ENCODE measurements at places on chromosomes 5 and 9. TPM values are rescaled to one million over a fixed set of nuclear protein-coding genes. Genes with fewer than 3 reads are reported as not detected.

GRCh38 chr9:11457825-11458790, 845.3 kb upstream of the PTPRD start:
- no peak overlapping the region for H3K4me3 ChIP-seq
- no peaks in the 10 kb centered on the region for H3K36me3 ChIP-seq
- no peak for DNase-seq

- H3K4me1 ChIP-seq: peaks cover 20% of the 10 kb centered on the region
- no peak overlapping the region for H3K27ac ChIP-seq
- no peaks in the 10 kb centered on the region for H3K36me3 ChIP-seq
- no peak for DNase-seq
These were observed 12.8 kb upstream of the SLC2A8 start for GRCh38 chr9:127384016-127384730.

DNA sequence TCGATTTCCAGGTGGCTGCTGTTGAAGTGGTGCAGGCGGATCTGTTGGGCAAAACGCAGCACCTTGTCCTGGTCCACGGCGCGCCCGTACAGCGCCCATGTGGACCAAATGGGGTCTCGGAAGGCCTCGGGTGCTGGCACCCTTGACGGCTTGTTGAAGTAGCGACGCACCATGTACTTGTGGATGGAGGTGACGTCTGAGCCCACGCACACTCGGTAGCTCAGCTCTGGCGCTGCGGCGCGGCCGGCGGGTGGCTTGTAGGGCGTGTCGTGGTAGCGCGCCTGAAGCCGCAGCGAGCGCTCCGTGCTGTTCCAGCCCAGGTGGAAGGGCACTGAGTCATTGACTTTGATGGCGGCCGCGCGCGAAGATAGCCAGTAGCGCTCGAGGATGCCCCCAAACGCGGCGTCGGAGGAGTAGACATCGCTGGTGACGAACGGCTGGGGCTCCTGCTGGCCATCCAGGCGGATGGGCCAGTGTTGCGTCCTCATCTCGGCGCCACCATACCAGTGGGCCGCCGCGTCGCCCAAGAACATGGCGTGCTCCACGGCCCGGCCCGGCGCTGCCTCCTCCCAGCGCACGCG, 4.7 kb downstream of the MYORG start:
- H3K36me3 ChIP-seq: peaks cover 41% of the 10 kb centered on the region
- H3K4me1 ChIP-seq: peaks cover 13% of the 10 kb centered on the region
- no peak overlapping the region for H3K4me3 ChIP-seq
- DNase-seq: no peak
- H3K27ac ChIP-seq: no peak overlapping the region

- no peak overlapping the region for H3K4me3 ChIP-seq
- no peaks in the 10 kb centered on the region for H3K36me3 ChIP-seq
- no peak for DNase-seq
- no peak overlapping the region for H3K27ac ChIP-seq
- H3K27me3 ChIP-seq: no peaks in the 10 kb centered on the region
These were observed 207.5 kb downstream of the ZNF608 start for GRCh38 chr5:124538931-124539330.

GRCh38 chr5:134592141-134592746, 40.4 kb downstream of the SAR1B start:
- H3K27me3 ChIP-seq: no peaks in the 10 kb centered on the region
- DNase-seq: no peak
- peaks cover 31% of the 10 kb centered on the region for H3K4me1 ChIP-seq

DNA sequence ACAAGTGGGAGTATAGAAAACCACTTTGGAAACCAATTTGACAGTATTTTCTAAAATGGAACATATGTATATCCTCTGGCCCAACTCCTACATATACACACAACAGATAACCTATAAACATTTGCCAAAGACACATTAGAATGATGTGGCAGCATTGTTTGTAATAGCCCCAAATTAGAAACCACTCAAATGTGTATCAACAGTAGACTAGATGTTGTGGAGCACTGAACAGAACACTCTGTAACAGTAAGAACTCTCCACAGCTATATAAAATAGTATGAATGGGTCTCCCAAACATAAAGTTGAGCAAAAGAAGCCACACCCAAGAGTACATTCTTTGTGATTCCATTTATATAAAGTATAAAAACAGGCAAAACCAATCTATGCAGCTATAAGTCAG, 6.1 kb downstream of the ZNF622 start:
- H3K4me3 ChIP-seq: no peak overlapping the region
- H3K27me3 ChIP-seq: no peaks in the 10 kb centered on the region
- peak overlapping the region; percentile 11 for H3K27ac ChIP-seq
- H3K4me1 ChIP-seq: peaks cover 78% of the 10 kb centered on the region
- no peak for DNase-seq
- H3K36me3 ChIP-seq: peaks cover 67% of the 10 kb centered on the region

- peaks cover 33% of the 10 kb centered on the region for H3K4me1 ChIP-seq
- H3K27me3 ChIP-seq: peaks cover 2% of the 10 kb centered on the region
- H3K27ac ChIP-seq: no peak overlapping the region
- DNase-seq: no peak
These were observed 165.0 kb downstream of the SYK start for GRCh38 chr9:90966480-90967144.

GRCh38 chr5:177445917-177446199, 756 bp upstream of the PRR7 start:
- DNase-seq: no peak
- H3K27me3 ChIP-seq: peaks cover 10% of the 10 kb centered on the region
- H3K27ac ChIP-seq: peak overlapping the region; percentile 76
- H3K4me1 ChIP-seq: peaks cover 39% of the 10 kb centered on the region

- DNase-seq: peak; percentile 86
- H3K27ac ChIP-seq: peak overlapping the region; percentile 81
- H3K4me1 ChIP-seq: peaks cover 21% of the 10 kb centered on the region
- peaks cover 40% of the 10 kb centered on the region for H3K36me3 ChIP-seq
- H3K4me3 ChIP-seq: peak overlapping the region; percentile 83
These were observed 19.1 kb downstream of the DNAJA1 start for GRCh38 chr9:33044162-33044673.

DNA sequence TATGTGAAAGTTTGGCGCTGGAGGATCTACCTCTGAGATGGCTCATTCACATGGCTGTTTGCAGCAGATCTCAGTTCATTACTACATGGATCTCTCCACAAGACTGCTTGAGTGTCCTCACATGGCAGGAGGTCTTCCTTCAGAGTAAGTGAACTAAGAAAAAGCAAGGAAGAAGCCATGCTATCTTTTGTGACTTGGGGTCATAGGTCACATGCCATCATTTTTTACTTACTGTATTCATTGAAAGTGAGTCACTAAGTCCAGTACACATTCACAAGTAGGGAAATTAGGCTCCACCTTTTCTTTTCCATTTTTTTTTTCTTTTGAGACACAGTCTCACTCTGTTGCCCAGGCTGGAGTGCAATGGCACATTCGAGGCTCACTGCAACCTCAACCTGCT, 8.7 kb upstream of the CDKN2AIPNL start:
- DNase-seq: no peak
- peaks cover 1% of the 10 kb centered on the region for H3K36me3 ChIP-seq
- H3K27me3 ChIP-seq: no peaks in the 10 kb centered on the region
- H3K4me1 ChIP-seq: no peaks in the 10 kb centered on the region

DNA sequence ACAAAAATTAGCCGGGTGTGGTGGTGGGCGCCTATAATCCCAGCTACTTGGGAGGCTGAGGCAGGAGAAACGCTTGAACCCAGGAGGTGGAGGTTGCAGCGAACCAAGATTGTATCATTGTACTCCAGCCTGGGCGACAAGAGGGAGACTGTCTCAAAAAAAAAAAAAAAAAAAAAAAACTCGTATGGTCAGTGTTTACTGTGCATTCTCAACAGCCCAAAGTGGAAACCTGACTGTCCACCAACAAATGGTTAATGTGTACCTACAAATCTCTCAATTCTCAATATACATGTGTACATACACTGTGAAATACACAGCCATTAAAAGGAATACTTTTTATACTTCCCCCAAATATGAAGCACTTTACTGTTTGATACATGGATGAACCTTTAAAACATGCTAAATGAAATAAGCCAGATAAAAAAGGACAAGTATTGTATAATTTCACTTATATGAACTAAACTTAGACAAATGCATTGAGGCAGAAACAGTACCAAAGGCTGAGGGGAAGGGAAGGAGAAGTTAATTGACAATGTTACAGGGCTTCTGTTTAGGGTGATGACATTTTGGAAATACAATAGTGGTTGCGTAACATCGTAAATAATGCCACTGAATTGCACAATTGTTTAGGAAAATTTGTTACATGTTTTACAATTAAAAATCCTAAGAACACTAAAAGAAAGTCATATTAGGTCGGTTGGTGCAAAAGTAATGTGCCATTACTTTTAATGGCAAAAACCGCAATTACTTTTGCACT, 16.5 kb downstream of the DNAJA1 start:
- peaks cover 42% of the 10 kb centered on the region for H3K36me3 ChIP-seq
- H3K4me1 ChIP-seq: peaks cover 22% of the 10 kb centered on the region

DNA sequence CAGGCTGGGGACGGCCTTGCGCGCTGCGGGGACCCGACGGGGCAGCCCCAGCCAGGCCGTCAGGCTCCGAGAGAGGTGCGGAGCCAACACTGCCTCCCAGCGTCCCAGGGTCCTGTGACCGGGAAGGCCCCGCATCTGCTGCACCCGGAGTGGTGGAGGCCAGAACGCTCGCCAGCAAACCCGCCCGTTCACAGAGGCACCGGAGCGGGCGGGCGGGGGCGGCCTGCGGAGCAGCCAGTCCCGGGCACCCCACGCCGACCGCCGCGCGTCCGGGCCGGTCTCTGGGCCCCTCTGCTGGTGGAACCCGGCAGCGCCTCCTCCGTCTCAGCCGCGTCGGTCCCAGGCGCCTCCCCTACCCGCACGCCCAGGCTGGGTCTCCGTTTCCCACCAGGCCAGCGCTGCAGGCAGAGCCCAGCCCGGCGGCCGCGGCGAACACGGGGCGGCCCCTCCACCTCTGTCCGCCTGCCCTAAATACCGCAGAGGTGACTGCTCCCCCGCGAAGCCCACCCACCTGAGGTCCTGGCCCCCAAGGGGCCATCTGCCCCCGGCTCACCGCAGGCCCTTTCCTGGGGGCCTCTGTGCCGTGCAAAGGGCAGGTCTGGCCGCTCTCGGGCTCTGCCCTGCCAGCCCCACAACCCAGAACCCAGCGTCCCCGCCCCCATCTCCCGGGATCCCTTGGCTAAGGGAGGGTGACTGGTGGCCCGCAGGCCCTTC, 15.9 kb downstream of the EXD3 start:
- DNase-seq: peak; percentile 71
- no peak overlapping the region for H3K4me3 ChIP-seq
- H3K4me1 ChIP-seq: peaks cover 11% of the 10 kb centered on the region
- H3K36me3 ChIP-seq: peaks cover 2% of the 10 kb centered on the region

DNA sequence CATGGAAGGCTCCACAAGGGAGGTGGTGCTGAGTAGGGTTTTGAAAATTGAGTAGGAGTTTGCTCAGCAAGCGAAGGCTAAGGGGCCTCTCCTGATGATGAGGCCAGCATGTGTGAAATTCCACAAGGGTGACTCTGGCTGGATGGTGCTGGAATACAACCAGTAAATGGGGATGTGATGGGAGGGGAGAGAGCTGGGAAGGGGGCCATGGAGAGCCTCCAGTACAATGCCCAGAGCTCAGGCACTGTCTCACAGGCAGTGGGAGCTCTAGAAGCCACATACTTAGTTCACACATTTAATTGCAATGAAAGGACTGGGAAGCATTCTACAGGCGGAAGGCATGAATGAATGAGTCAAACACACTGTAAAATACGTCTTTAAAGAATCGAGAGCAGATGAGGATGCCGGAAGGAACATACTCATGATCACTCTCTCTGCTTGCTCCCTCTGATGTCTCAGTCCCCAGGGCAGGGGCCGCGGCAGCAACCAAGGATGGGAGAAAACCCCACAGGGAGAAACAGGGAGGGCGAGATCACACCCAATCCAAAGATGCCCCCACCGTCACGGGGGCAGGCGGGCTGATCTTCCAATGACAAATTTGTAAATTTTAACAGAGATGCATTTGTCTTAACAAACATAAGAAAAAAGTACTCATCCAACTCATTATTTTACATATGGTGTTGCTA, 261.0 kb downstream of the NSG2 start:
- H3K27ac ChIP-seq: no peak overlapping the region
- H3K4me1 ChIP-seq: no peaks in the 10 kb centered on the region
- no peaks in the 10 kb centered on the region for H3K36me3 ChIP-seq
- peaks cover 7% of the 10 kb centered on the region for H3K27me3 ChIP-seq
- no peak overlapping the region for H3K4me3 ChIP-seq
- no peak for DNase-seq

DNA sequence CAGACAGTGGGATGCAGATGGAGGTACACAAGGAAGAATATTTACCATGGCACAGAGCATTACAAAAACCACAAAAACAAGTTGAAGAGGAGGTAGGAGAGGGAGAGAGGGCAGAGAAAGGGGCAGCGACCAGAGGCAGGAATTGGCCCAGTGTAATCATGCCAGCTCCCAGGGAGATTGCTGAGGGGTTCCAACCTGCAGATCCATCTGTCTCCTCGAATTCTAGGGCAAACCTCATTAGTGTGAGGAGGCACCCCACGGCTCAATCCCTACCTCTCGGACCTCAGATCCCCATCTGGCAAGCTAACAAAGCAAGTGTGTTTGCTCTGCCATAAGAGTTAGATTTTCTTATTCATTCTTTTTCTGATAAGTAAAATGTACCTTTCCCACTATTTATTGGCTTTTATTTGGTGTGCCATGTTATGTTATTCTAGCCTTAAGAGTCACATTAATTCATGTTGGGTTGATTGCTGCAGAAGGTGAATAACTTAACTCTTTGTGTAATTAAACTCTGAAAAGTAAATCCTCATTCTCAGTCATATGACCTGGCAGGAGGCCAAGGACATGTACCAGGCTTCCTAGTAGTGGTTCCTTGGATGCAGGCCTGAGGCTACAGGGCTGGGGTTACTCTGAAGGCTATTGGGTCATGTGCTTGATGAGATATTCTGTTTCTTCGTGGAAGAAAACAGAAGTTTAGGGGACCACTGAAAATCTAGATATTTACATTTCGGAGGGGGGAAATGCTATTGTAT, 315.2 kb upstream of the ATP10B start:
- no peaks in the 10 kb centered on the region for H3K4me1 ChIP-seq
- H3K27me3 ChIP-seq: no peaks in the 10 kb centered on the region
- no peak overlapping the region for H3K27ac ChIP-seq
- no peak overlapping the region for H3K4me3 ChIP-seq
- no peaks in the 10 kb centered on the region for H3K36me3 ChIP-seq
- no peak for DNase-seq

- no peak overlapping the region for H3K27ac ChIP-seq
- no peaks in the 10 kb centered on the region for H3K36me3 ChIP-seq
- DNase-seq: no peak
- H3K4me1 ChIP-seq: peaks cover 3% of the 10 kb centered on the region
These were observed 181.6 kb downstream of the TRIM36 start for GRCh38 chr5:114988096-114988495.

- no peaks in the 10 kb centered on the region for H3K36me3 ChIP-seq
- no peak overlapping the region for H3K27ac ChIP-seq
- H3K4me1 ChIP-seq: no peaks in the 10 kb centered on the region
These were observed 27.4 kb downstream of the DNAH5 start for GRCh38 chr5:13917061-13917460.

- H3K36me3 ChIP-seq: no peaks in the 10 kb centered on the region
- no peaks in the 10 kb centered on the region for H3K27me3 ChIP-seq
- no peaks in the 10 kb centered on the region for H3K4me1 ChIP-seq
- H3K4me3 ChIP-seq: no peak overlapping the region
- no peak overlapping the region for H3K27ac ChIP-seq
These were observed 215.0 kb downstream of the SEMA6A start for GRCh38 chr5:116359592-116359991.

Gene CHD1
- 40.9 TPM for total RNA-seq

Gene COL23A1
- total RNA-seq: 0.18 TPM

Gene BAAT
- not detected for total RNA-seq

Gene PFN3
- not detected for total RNA-seq

Gene GCNT4
- 0.07 TPM for total RNA-seq

Gene MED7
- 17.0 TPM for total RNA-seq

Gene ADRB2
- total RNA-seq: 4.4 TPM

Gene DNAJB5
- 5.2 TPM for total RNA-seq

Gene ADGRD2
- total RNA-seq: not detected

Gene CACNA1B
- total RNA-seq: not detected
